ENCODE measurements at places on chromosomes 13 and 19.

GRCh38 chr19:19655051-19655594 lies 8.4 kb downstream of the ATP13A1 start:
- no peak for DNase-seq

DNA sequence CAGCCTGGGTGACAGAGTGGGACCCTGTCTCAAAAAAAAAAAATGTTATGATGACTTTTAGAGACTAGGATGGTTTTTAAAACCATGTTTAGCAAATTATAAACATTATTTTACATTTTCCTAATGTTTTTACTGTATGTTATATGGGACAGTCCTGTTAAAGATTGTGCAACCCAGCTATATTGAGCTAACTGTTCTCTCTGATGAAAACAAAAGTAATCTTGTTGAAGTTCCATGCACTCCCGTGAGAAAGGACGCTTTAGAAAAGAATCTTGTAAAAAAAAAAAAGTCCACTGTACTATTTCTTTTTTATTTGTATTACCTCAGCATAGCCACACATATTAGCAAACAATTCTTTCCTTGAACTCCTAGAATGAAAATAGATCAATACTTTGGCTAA lies 451.2 kb downstream of the DCT start:
- DNase-seq, result no peak

GRCh38 chr13:96238241-96238640 lies 148.3 kb downstream of the HS6ST3 start:
- DNase-seq, result no peak

DNA sequence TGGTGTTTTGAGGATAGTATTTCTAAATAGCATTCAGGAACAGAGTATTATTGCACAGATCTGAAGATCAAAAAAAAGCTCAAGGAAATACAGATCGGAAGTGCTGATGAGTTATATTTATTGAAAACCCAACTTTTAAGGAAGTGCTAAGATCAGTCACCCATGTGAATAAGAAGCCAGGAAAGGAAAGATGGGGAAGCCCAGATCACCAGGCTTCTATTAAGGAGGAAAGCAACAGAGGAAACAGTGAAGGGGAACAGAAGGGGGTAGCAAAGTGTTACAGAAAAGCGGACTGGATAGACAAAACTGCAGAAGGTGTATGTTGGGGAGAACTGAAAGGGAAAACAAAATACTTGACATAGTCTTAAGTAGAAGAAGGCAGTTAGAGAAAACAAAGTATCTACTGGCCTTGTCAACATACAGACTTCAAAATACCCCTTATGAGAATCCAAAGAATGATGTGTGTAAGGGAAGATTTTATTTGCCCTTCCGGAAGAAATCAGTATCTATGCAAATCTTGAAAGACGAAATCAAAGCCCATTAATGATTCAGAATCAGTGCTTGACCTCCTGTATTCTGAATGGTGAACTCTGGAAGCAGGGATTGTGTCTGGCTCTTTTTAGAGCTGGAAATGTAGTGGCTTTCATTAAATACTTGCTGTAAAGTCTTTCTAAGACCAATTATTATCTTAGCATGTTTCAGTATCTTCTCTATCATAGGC lies 12.1 kb downstream of the UFM1 start:
- DNase-seq, result no peak

GRCh38 chr19:34573226-34573864 lies 91.8 kb downstream of the WTIP start:
- no peak for DNase-seq

Measured in NCI-H2081 treated with DMSO at 0.1 percent for 48 hours (cell line).